Calu3 (cell line): ENCODE measurements at places on chromosomes 16 and 17.

- no peak for DNase-seq
These were observed 6.7 kb downstream of the TMEM92 start for GRCh38 chr17:50280801-50281441.

DNA sequence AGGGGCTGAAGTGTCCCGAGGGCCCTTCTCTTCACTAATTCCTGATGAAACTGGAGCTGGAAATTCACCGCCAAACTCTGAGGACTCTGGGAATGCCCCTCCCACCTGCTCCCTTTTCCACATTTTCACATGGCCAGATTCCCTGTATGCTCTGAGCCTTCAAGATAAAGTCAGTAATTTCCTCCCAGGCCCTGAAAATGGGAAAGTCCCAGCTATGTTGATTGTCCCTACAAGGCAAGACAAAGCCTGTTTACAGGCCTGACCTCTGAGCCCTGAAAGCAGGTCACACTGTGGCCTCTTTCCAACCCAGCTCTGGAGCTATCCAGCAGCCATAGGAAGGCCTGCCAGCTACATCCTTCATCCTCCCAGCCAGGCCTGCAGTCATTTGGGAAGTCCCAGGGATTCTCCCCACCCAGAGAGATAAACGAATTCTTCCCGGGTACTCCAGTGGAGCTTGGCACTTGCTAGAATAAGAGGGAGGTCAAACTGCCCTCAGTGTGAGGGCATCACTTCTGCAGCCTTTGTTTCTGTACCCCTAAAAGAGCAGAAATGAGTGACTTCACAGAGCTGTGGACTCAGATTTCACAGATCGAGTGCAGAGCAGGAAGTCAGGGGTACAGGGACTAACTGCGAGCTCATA, 19.6 kb upstream of the CCL2 start:
- no peak for DNase-seq

GRCh38 chr17:64087252-64088005, 42.5 kb downstream of the ERN1 start:
- DNase-seq: no peak

DNA sequence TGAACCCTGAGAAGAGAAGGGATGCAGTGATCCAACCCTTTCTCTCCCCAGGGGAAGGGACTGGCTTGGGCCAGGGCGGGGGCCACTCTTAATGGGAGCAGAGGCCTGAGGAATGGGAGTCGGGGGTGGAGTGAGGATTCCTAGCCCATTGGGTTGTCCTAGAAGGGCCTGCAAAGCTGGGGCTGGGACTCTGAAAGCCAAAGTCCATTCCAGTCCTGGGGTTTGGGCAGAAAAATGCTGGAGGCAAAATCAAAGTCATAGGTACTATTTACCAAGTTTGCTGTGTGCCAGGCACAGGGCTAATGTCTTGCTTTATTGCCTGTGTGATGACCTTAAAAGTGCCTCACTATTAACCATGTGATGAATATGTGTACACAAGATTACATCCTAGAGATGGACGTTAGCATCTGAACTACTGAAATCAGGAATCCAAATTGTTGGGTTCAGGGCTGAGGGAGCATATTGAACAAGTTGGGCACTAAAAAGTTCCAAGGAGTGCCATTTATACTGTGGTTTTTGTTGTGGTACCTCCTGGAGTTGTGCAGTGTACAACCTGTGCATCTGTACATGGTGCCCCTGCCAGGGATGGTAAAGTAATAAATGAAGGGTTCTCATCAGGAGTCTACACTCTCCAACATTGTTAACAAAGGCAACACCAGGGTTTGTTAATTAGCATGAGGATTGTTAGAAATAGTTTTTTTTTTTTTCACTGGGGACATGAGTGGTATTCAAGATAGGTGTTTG, 84.4 kb upstream of the NKD1 start:
- no peak for DNase-seq
